NCI-H187 (cell line): ENCODE measurements at places on chromosomes 2 and 18.

- no peak for DNase-seq
These were observed 49.3 kb downstream of the KCNG2 start for GRCh38 chr18:79846936-79847557.

- no peak for DNase-seq
These were observed 182.7 kb downstream of the LAMA1 start for GRCh38 chr18:6934859-6935258.

GRCh38 chr2:9462886-9463697 is 11.3 kb upstream of the IAH1 start:
- DNase-seq = no peak

- DNase-seq = no peak
These were observed 19.4 kb downstream of the INHBB start for GRCh38 chr2:120365236-120365793.

DNA sequence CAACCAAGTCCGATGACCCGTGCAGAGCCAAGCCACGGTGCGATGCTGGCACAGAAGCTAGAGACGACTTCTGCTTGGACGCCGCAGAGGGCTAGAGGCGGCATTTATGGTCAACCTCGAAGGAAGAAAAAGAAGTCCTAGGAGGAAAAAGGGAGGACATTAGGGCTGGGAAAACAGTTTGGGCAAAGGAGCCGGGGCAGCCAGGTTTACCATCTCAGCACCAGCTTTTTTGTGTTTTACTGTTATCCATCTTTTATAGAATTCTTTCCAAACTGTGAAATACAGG is 643 bp upstream of the DTNB start:
- no peak for DNase-seq

DNA sequence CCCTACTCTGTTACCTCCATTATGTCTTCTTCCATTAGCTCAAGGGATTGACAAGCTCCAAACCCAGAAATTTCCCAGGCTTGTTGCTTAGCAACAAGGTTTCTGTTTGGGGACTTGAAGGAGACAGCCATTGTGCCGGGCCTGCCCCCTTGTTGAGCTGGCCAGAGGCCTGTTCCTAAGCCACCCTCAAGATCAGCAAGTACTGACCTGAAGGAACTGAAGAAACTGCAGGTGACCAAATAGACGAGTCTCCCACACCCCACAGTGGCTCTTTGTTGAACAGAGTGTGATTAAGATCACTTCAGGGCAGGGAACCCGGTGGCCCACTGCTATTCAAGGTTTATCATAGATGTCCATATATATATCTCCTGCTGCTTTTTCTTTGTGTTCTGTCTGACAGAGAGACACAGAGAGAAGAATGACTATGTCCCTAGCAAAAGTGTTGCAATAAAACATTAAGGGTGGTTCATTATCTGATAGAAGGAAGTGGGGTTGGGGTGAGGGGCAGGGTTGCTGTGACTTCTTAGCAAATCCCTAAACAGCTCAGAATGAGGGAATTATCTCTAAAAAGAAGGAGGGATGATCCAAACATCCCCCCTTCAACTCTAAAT is 69.2 kb downstream of the RNF144A start:
- no peak for DNase-seq

DNA sequence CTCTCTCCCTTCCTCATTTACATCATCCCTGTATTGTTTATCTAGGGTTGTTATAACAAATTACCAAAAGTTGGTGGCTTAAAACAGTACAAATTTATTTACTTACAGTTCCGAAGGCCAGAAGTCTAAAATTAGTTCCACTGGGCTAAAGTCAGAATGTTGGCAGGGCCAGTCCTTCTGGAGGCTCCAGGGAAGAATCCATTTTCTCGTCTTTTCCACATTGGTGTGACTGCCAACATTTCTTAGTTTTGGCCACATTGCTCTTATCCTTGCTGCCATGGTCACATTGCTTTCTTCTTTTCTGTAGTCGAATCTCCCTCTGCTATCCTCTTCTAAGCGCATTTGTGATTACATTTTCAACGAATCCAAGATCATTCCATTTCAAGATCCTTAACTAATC is 34.7 kb downstream of the ICOS start:
- DNase-seq = no peak

- no peak for DNase-seq
These were observed 224.4 kb upstream of the HS6ST1 start for GRCh38 chr2:128543036-128543435.

- no peak for DNase-seq
These were observed 39.7 kb downstream of the RAPGEF4 start for GRCh38 chr2:172775319-172775718.

DNA sequence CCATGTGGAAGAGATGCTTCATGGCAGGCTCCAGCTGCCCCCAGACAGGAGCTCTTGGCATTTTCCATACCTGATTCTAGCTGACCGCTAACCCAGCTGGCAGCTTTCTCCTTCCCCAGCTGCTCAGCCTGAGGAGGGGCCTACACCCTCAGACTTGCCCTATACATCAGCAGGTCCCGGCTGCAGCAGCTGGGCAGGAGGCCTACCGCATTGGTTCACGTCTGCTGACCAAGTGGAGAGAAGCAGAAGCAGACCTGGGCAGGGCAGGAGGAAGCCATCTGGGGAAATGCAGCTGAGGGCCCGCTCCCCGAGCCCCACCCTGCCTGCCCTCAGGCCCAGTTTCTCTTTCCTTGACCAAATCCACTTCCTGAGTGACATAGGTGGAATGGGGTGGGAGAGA is 50.7 kb downstream of the LBH start:
- no peak for DNase-seq

GRCh38 chr2:43345391-43345813 is 119.0 kb upstream of the ZFP36L2 start:
- no peak for DNase-seq

GRCh38 chr2:31967790-31968189 is 43.0 kb downstream of the MEMO1 start:
- DNase-seq = no peak

GRCh38 chr2:10171006-10171800 is 48.7 kb downstream of the RRM2 start:
- no peak for DNase-seq

DNA sequence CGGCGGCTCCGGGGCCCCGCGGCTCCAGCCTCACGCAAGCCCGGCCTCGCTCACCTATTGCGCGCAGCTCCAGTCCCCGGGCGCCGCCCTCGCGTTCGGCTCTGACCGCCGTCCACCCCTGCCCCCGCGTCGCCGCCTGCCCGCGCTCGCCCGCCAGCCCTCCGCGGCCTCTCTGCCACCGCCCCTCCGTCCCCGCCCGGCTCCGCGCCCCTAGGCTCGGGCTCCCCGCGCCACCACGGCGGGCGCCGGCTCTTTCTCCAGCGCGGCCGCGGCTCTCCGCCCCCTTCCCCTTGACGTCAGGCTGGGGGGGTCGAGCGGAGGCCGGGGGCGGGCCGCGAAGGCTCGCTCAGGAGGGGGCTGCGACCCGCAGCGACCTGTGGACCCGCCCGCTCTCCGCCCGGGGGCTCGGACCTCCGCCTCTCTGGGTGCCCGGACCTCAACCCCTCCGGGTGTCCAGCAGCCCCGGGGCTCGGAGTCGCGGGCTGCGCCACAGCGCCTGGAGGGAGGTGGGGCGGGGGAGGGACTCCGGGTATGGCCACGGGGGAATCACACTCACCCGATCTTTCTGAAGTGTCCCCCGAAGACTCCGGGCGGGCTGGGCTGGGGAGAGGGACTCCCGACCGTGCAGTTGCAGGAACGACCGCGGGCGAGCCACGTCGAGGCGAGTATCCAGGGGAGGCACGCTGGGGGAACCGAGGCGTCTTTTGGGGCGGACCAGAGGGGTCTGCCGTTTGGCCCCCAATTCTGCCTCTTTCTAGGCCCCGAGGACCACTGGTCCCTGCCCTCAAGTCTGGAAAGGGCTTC is at the start of gene SEMA4C:
TSS of gene SEMA4C (minus strand) at position 259 of the 804 bp plus-strand sequence. CDS start 2,194 bp downstream, outside the sequence.
- DNase-seq = no peak

GRCh38 chr2:52558265-52558664 is 1209.3 kb upstream of the CHAC2 start:
- no peak for DNase-seq

GRCh38 chr2:35871672-35872071 is 483.9 kb upstream of the CRIM1 start:
- no peak for DNase-seq
